Activated naive CD4-positive, alpha-beta T cell treated with anti-CD3 and anti-CD28 coated beads, Interleukin-2, amount 50 U/mL, for 16 hours (primary cell): ENCODE measurements at places on chromosomes 16 and 17.

GRCh38 chr17:42682722-42683403 is 532 bp downstream of the CNTNAP1 start:
- DNase-seq, result no peak

DNA sequence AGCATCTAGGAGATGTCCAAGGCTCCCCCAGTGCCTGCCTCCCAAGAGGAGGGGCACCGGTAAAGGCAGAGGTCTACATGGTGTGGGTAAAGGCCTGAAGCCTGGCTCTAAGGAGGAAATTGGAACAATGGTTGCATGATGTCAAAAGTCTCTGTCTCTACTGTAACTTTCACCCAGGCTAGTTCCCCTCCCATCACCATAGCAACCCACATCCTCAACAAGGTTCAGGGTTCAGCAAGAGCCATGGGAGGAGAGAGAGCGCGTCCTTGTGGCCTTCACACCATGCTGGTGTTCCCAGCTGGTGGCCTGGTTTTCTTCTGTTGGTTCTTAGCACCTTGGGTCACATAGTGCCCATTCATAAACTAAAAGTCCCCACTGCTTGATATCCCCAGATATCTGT is 196.7 kb upstream of the CDH5 start:
- no peak for DNase-seq

GRCh38 chr16:53910990-53911389 is 207.0 kb downstream of the FTO start:
- DNase-seq, result no peak

GRCh38 chr17:48255759-48256158 is 148.2 kb downstream of the SNX11 start:
- DNase-seq, result no peak

DNA sequence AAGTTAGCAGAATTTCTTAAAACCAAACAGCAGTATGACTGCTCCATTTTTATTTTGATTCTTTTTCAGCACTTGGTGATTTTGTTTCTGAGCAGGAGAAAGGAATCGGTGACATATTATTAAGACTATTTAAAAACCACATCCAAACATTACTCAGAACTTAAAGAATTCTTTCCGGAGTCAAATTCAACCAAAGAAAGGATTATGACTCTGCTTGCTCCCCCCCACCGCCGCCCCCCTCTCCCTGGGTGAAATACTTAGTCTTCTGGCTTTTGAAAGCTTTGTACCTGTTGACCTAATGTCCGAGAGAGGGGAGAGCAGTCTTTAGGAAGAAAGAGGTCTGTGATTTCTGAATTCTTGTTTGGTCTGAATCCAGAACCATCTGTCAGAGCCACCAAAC is 17.9 kb upstream of the COL1A1 start:
- DNase-seq, result no peak

GRCh38 chr16:86595983-86596605 is 17.7 kb downstream of the FOXL1 start:
- no peak for DNase-seq

- DNase-seq, result no peak
Observed at GRCh38 chr17:35541434-35541833, 4.0 kb upstream of the SLFN12L start.

DNA sequence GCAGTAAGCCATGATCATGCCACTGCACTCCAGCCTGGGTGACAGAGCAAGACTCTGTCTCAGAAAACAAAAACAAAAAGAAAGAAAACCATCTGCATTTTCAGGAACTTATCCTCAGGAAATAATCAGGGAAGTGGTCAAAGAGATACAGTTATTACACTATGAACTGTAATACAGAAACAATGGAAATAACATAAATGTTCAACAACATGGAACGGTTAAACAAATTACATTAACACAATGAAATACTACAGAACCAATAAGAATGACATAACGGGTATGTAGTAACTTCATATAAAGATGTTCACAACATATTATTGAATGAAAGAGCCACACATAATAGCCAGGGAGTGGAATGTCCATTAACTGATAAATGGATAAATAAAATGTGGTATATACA is 6.7 kb downstream of the BBS2 start:
- no peak for DNase-seq

GRCh38 chr16:5054876-5055865 is 10.6 kb downstream of the C16orf89 start:
- DNase-seq, result no peak

GRCh38 chr16:11232852-11233726 is 22.9 kb downstream of the SOCS1 start:
- DNase-seq, result peak; percentile 79

- DNase-seq, result no peak
Observed at GRCh38 chr16:10141671-10142070, 40.6 kb downstream of the GRIN2A start.

GRCh38 chr17:64232466-64233262 is 30.4 kb downstream of the TEX2 start:
- DNase-seq, result no peak

DNA sequence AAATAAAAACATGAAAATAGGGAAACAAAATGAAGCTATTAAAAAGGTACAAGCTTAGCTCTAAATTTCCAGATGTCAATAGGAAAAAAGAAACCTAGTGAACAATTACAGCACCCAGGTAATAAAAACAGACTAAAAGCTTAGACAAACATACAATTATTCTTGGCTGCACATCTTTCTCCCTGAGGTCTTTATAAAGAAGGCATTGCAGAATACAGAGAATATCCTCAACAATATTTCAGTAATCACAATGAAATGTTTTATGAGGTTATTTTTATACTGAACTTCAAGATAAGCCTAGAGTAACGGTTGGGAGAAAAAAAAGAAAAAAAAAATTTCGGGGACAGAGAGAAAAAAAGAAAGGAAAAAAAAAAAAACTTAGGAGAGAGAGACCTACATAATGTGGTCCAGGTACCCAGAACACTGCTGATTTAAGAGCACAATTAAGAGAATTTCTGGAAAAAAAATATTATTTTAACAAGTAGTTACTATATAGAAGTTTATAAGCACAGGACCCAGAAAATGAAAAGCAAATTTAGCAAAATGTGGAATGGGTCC is 26.5 kb downstream of the KANSL1 start:
- no peak for DNase-seq

GRCh38 chr16:29700253-29700987 is 21.4 kb downstream of the QPRT start:
- peak; percentile 73 for DNase-seq

DNA sequence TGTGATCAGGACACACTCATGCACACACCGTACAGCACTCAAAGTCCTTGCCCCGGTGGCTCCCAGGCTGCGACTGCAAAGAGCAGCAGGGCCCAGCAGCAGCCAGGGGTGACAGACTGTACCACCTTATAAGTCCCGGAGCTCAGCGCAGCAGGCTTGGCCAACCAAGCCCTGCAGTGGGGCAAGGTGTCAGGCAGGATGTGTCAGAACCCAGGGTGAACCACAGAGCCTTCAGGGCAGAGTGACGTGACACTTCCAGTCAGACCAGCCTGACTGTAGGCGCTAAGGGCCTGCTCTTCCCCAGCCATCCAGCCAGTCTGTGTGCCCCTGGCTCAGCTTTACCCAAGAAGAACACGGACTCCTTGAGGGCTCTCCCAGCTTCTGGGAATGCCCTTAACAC is 204.1 kb downstream of the COPRS start:
- DNase-seq, result no peak
